B cell (primary cell): ENCODE measurements at places on chromosomes 3 and 15. TPM values are rescaled to one million over a fixed set of nuclear protein-coding genes. Genes with fewer than 3 reads are reported as not detected.
A peak's percentile ranks its signal among the peaks of the same experiment; 100 is the strongest.

- H3K4me3 ChIP-seq = no peak overlapping the region
- H3K4me1 ChIP-seq = no peaks in the 10 kb centered on the region
- no peak overlapping the region for H3K27ac ChIP-seq
- H3K36me3 ChIP-seq = no peaks in the 10 kb centered on the region
- no peaks in the 10 kb centered on the region for H3K27me3 ChIP-seq
Measured at GRCh38 chr3:174125267-174125824, 727.8 kb downstream of the NLGN1 start.

- no peak for DNase-seq
- no peaks in the 10 kb centered on the region for H3K27me3 ChIP-seq
- H3K36me3 ChIP-seq = no peaks in the 10 kb centered on the region
- no peak overlapping the region for H3K27ac ChIP-seq
- no peak overlapping the region for H3K4me3 ChIP-seq
Measured at GRCh38 chr3:2771193-2771592, 339.0 kb downstream of the IL5RA start.

- no peak overlapping the region for H3K27ac ChIP-seq
- H3K4me1 ChIP-seq = no peaks in the 10 kb centered on the region
- DNase-seq = no peak
Measured at GRCh38 chr15:69114331-69114928, 46.0 kb upstream of the GLCE start.

- no peaks in the 10 kb centered on the region for H3K27me3 ChIP-seq
- no peak overlapping the region for H3K27ac ChIP-seq
Measured at GRCh38 chr3:114674036-114674435, 380.2 kb downstream of the TIGIT start.

DNA sequence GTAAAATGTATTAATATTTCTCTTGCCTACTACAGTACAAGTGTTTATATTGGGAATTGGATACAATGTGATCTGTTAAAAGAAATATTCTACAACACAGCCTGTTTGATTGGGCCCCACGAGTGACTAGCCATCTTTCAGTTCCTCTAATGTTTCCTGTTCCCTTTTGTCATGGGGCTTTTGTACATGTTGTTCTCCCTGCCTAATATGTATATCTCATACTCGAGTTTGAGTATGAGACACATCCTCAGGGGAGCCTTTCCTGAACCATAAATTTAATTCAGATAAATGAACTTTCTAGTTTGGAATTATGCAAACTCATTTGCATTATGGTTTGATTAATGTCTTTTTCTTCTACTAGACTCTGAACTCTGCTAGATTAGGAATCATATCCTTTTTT, 65.5 kb downstream of the MEF2A start:
- no peaks in the 10 kb centered on the region for H3K27me3 ChIP-seq
- DNase-seq = peak; percentile 83
- H3K4me3 ChIP-seq = peak overlapping the region; percentile 7
- peak overlapping the region; percentile 78 for H3K27ac ChIP-seq
- peaks cover 2% of the 10 kb centered on the region for H3K36me3 ChIP-seq

DNA sequence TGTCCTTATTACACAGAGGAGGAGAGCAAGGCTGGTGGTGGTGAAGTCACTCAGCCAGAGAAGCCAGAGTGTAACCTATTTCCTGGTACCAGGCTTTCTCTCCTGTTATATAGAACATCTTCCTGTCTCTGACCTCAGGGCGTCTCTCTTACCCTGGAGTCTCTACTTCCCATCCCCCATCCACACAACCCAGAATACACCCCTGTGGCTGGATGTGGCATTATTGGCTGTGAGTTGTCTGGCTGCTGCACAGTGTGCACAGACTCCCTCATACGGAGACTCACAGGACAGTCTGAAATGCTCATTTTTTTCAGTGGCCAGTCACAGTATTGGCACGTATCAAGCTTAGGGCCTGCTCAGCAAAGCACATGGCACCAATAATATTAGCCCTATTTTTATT, 8.6 kb downstream of the PODXL2 start:
- H3K4me1 ChIP-seq = no peaks in the 10 kb centered on the region
- no peak overlapping the region for H3K27ac ChIP-seq
- no peaks in the 10 kb centered on the region for H3K36me3 ChIP-seq
- no peak for DNase-seq

DNA sequence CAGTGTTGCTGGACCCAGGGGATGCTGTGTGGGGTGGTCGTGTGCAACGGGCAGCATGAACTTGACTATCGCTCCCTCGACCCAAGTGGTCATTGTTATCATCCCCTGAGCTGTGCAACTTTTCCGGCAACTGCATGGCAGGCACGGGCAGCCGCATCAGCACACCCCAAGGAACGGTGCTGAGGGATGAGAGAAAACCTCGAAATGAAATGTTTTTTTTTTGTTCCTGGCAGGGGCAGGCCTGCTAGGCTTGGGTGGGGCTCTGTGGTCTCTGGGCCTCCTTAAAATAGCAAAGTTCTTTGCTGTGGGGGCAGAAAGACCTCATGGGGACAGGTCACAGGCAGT, 51.4 kb downstream of the CORO2B start:
- DNase-seq = peak; percentile 19
- H3K4me3 ChIP-seq = peak overlapping the region; percentile 21
- peak overlapping the region; percentile 86 for H3K27ac ChIP-seq
- peaks cover 94% of the 10 kb centered on the region for H3K4me1 ChIP-seq

DNA sequence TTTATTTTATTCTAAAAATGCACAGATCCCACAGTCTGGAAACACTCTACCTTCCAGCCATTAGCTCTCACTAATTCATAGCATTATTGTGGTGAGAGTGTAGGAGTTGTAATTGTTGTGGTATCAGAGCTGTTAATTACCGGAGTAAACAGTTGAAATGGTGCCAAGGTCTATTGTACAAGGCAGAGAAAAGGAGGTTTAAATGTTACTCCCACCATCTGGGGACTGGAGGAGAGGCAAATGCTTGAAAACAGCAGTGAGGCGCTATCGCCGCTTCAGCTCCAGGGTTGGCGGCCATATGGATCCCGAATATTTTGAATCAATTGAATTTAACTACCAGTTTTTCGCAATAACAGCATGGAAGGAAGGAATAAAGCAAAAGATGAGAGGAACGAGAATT, 113.1 kb upstream of the C15orf61 start:
- no peak overlapping the region for H3K27ac ChIP-seq
- H3K4me1 ChIP-seq = no peaks in the 10 kb centered on the region
- H3K27me3 ChIP-seq = no peaks in the 10 kb centered on the region
- DNase-seq = no peak

DNA sequence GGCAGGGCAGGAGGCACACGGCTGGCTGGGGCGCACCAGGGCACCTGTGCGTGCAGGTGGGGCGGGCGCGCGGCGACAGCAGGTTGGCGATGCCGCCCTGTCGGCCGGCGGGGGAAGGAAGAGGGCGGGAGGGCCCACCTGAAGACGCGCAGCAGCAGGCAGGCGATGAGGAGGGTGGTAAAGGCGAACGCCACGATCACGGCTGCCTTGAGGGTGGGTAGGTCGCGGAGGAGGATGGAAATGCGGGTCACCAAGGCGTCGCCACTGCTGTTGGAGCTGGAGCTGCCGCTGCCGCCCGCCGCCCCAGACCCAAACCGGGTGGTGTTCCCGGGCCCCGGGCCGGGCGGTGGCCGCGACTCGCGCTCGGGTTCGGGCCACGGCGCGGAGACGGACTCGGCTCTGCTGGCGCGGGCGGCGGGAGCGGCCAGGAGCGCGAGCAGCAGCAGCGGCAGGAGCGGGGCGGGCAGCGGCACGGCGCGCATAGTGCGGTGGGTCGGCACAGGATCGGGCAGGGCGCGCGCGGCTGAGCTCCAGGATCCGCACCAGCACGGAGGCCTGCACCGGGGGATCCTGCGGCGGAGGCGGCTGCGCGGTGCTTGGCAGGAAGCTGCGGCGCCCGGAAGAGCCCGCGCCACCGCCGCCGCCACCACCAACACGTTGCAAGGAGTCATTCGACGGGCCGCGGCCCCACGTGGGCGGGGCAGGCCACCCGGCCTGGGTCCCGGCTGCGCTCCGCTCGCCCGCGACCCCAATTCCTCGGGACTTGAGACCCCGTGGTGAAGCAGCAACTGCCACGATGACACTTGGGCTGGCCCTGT, at the start of gene FAM174B:
Gene FAM174B (minus strand): TSS at position 598 of the 818 bp plus-strand sequence.
- no peak within 1 kb of the TSS for H3K4me3 ChIP-seq
- DNase-seq = no peak
- no peak within 1 kb of the TSS for H3K27ac ChIP-seq
- H3K36me3 ChIP-seq = no peaks in the 10 kb centered on the region
- no peaks in the 10 kb centered on the region for H3K4me1 ChIP-seq

The ROPN1 gene
- not detected in 2 replicates for total RNA-seq

The PIGZ gene
- total RNA-seq = 3.9 TPM in 2 replicates

The SKOR1 gene
- 0.32 and 0.67 TPM in 2 replicates for total RNA-seq
